ENCODE measurements at places on chromosomes 1 and 21.

DNA sequence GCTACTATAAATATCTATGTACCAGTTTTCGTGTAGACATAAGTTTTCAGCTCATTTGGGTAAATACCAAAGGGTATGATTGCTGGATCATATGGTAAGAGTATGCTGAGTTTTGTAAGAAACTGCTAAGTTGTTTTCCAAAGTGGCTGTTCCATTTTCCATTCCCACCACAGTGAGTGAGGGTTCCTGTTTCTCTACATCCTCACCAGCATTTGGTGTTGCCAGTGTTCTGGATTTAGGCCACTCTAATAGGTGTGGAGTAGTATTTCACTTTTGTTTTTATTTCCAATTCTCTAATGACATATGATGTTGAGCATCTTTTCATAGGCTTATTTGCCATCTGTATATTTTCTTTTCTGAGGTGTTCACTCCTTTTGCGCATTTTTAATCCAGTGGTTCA is 112.2 kb downstream of the GALNT2 start:
- DNase-seq, result no peak

DNA sequence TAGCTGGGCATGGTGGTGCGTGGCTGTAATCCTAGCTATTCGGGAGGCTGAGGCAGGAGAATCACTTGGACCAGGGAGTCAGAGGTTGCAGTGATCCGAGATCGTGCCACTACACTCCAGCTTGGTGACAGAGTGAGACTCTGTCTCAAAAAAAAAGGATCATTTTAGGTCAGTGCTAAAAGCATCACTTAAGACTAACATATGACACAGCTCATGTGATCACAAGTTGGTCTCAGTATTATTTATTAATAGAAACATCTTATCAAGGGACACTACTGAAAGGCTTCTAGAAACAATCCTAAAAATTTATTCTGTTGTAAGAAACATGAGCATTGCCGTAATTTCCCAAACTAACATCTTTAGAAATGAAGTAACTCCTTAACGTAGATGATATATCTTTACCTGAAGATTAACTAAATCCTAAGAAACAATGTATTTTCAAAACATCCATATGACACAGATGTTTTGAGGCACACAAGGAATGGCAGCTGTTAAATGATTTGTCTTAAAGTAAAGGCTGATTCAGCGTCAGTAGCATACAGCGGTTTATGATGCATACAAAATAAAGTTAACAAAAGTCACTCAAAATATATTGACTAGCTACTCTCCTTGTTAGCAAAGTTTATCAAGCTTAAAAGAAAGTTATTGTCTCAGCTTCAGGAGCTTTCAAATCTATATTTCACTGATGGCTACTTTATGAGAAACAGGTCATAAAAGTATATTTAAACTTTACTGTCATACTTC is 2.6 kb downstream of the NIBAN1 start:
- no peak for DNase-seq

DNA sequence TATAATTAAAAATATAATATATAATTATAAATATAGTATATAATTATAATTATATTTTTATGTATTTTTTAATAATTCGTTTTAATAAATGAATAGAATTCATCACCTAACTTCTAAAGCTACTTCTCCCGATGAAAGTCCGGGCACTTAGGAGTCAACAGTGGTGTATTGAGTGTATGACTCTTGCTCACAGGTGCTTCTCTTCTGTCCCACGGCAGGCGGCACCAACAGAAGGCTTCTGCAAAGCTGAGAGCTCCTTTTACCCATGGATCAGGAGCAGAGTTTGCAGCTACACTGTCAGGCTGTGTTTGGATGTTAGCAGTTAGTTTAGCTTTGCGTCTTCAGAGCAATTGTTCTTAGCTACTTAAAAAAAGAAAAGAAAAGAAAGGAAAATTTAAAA is 122.4 kb downstream of the LIPI start:
- no peak for DNase-seq

- no peak for DNase-seq
Observed at GRCh38 chr21:44050276-44050675, 38.2 kb downstream of the TRAPPC10 start.

DNA sequence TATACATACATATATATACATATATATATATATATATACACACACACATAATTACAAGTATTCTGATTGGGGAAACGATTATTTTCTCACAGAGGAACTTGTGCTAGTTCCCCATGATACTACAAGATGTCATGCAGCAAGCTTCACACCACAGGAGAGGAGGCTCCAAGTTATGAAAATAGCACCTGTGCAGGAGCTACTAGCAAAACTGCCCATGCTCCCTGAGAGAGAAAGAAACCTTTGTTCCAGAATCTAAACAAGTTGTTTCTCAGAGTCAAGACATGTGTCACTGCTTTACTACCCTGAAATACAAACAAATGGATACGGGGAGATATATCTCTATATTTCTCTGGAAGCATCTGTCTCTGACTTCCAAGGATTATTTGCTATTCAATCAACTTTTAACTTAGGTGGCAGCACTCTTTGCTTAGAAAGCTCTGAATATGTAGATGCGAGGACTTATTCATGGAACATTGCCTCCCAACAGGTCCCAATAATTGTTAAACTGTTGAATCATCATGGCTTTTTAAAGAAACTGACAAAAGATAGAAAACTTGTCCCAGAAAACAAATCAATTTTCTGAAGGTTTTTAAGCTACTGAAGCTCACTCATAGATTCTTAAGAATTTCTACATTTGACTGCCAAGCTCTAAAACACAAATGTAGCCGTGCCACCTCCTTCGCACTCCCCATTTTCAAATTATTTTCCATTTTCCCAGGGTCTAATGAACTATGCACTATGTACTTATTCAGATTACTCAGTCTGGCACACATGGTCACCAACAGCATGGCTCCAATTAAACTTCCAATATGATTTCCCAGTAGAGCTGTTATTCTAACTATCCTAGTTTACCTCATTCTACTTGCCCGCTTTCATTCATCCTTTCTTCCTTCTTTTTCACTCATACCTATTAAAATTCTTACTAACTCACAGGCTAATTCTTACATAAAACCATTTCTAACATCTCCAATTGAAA is 929.1 kb downstream of the LTN1 start:
- DNase-seq, result no peak

DNA sequence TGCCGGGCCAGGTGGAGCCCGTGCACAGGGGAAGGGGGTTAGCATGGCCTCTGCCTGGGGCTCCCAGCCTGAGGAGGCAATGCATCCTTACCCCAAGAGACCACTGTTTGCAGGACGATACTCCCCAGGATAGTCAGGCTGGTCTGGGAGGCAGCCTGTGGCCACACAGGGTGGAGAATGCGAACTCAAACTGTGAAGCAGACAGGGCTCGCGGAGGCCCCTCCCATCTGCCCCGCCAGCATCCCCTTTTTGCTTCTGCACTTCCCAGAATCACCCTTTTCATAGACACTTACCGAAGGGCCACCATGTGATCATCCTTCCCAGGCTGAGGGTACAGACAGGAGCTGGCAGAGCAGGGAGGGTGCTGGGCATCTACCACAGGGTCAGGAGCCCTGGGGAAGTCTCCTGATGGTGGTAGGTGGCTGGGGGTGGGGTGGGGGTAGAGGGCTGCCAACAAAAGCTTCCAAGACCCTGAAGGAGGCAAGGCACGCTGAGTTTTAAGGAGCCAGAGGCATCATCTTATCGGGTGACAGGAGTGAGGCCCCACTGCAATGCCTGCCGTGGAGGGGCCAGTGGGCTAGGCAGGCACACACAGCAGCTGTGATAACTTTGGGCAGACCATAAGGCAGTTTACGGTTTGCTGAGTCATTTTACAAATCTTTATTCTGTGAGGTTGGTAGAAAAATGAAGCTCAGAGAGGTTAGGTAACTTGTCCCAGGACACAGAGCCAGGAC is 31.3 kb upstream of the BTG2 start:
- DNase-seq, result no peak

- no peak for DNase-seq
Observed at GRCh38 chr1:174953285-174954072, 46.3 kb upstream of the CACYBP start.

DNA sequence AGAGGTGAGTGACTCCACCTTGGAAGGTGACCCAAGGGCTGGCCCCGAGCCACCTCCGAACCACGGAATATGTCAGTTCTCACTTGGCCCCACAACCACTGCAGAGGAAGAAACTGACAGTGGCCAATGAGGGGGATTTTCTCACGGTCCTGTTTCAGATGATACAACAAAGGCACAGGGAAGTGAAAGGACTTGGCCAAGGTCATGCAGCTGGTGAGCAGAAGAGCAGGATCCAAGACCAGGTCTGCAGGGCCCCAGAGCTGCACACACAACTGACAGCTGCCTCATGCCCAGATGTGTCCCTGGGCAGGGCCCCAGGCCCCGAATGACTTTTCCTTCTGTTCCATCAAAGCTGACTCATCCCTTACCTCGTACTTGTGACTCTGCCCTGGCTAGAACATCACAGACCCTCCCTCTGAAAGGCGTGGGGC is 25.8 kb upstream of the EVA1B start:
- no peak for DNase-seq

DNA sequence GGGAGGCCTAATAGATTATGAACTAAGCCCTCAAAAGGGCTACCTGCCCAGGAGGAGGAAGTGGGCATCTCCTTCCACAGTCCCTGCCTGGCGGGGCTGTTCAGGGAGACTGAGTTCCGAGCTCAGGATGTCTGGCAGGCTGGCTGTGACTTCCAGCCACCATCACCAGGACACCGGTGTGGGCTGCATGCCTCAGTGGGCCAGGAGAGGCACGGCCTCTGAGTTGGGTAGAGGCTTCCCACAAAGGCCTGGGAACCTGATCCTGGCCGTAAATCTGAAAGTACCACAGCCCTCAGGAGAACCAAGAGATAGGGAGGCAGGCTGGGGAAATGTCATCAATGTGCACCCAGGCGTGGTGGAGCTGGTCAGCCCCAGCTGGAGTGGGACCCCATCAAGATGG is 29.1 kb downstream of the NTPCR start:
- no peak for DNase-seq

- DNase-seq, result no peak
Observed at GRCh38 chr1:15626269-15626950, 9.2 kb downstream of the DDI2 start.

- DNase-seq, result no peak
Observed at GRCh38 chr1:114588196-114588689, 6.8 kb upstream of the BCAS2 start.

DNA sequence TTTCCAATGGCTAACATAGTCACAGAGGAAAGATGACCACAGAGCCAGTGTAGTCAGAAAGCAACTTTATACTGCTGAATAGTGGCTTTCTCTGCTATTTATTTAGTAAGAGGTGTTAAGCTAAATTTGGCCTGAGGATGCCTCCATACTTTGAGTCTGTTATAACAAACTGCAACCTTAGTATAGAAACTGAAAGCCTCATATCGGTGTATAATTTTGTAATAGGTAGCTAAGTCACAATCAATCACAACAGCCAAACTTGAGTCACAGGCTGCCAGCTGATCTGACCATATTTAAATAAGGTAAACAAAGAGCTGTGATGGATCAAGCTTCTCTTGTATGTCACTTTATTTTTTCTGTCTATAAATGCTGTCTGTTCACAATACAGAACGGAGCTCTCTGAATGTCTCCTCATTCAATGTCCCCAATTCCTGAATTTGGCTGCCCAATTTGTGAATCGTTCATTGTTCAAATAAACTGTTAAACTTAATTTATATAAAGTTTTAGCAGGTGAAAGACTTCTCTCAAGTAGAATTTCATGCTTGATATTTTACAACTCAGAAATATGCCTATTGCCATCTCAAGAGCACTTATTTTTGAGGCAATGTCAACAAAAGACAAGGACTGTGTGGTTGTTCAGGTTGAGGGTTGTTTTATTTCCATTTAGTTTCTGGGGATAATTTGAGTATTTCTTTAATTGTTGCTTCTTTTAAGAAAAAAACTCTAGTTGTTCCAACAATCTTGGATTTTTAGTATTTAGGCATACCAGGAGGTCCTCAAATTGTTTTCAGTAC is 339.7 kb upstream of the B3GALT2 start:
- DNase-seq, result no peak

DNA sequence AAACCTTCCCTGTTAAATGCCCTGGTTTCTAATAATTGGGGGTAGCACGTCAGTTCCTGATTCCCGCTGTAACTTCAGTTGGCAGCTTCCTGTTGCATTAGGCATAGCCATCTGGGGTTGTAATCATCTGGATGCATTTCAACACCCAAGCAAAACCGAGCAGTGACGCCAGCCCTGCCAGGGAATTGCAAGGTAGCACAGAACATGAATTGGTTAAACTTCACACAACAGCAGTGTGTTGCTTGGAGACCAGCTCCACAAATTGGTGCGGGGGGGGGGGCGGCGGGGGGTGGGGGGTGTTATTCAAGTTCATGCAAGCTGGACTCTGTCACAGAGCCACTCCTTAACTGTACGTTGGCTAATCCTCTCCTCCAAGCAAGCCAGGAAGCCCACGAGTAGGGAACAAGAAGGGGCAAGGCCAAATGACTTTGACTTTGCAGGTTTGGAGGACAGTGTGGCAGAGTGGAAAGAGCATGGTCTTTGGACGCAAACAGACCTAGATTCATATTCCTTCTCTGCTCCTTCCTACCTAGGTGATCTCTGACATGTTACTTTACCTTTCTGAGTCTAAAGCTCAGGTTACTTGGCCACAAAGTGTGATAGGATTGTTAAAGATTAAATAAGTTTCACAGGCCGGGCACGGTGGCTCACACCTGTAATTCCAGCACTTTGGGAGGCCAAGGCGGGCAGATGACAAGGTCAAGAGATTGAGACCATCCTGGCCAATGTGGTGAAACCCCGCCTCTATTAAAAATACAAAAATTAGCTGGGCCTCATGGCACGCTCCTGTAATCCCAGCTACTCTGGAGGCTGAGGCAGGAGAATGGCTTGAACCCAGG is 4.7 kb downstream of the LAX1 start:
- no peak for DNase-seq

- no peak for DNase-seq
Observed at GRCh38 chr1:86596741-86597290, 49.9 kb downstream of the CLCA4 start.

DNA sequence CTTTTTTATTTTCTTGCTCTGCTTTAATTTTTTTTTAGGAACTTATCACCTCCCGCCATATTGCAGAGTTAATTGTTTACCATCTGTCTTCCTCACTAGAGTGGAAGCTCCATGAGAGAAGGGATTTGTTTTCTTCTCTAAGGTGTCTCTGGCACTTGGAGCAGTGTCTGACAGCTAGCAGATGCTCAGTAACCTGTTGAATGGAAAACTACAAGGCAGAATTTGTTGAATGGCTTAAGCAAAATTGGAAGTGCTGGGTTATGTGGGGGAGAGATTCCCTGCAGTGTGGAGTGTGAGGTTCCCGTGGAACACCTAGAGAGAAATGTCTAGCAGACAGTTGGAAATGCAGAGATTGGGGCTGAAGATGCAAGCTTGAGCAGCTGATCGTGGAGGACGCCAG is 59.5 kb upstream of the PARP1 start:
- DNase-seq, result no peak

GRCh38 chr1:1435106-1435903 is at the start of gene VWA1:
Gene VWA1 (plus strand): TSS chr1:1435690. CDS start chr1:1435749, 59 bp downstream.
- DNase-seq, result no peak

GRCh38 chr1:106910798-106911197 is 145.7 kb upstream of the PRMT6 start:
- no peak for DNase-seq

DNA sequence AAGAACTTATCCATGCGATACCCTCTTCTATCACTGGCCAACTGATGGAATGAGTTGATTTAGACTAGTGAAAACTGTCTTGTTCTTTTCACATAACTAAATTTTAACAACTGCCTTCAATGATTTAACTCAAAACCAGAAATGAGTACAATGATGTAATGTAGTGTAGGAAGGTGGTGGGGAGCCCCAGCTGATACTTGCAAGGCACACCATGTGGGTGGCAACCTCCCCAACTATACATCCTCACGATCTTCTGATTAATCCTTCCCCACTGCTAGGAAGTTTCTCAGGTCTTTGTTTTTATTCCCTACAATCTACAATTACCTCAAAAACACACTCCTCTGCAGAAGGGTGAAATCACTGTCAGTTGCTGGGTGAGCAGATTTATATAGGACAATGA is 100.7 kb downstream of the KCTD3 start:
- DNase-seq, result no peak
